ENCODE measurements at places on chromosomes 7 and 10. TPM values are rescaled to one million over a fixed set of nuclear protein-coding genes. Genes with fewer than 3 reads are reported as not detected.
A peak's percentile ranks its signal among the peaks of the same experiment; 100 is the strongest.

GRCh38 chr10:101397140-101397539, 43.2 kb downstream of the BTRC start:
- peak; percentile 46 for DNase-seq

- DNase-seq = no peak
Observed at GRCh38 chr10:78925800-78926319, 142.9 kb upstream of the ZMIZ1 start.

DNA sequence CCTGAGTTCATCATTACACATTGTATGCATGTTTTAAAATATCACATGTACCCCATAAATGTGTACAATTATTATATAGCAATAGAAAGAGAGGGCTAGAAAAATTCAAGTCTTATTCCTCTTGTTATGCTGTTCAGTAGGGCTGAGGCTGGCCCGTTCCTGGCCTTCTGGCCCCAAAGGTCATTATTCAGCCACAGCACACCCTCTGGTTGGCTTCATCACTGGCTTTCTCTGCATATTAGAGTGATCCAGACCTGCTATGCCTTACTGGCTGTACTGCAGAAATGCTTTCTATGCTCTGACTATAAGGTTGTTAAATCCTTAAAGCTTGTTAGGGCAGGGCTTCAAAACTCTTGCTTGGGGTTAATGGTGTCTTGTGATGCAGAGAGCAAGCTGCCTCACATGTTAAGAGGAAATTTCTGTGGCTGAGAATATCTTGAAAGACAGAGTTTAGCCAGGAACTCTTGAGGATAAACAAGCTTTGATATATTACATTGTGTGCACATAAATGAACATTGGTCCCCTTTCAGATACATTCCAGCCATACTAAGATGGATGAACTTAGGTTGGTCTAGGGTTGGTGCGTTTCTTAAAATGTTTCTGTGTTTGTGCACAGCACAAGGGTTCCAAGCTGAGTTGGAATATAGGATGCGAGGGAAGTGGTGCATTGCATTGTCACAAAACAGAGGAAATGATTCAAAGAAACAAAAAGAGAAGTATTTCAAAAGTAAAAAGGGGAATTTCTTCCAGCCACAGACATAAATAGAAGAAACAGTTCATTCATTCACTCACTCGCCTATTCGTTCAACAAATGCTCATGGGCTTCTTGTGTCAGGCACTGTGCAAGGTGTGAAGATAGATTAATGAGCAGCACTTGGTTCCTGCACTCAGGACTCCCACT, 61.6 kb upstream of the WDR11 start:
- DNase-seq = no peak

DNA sequence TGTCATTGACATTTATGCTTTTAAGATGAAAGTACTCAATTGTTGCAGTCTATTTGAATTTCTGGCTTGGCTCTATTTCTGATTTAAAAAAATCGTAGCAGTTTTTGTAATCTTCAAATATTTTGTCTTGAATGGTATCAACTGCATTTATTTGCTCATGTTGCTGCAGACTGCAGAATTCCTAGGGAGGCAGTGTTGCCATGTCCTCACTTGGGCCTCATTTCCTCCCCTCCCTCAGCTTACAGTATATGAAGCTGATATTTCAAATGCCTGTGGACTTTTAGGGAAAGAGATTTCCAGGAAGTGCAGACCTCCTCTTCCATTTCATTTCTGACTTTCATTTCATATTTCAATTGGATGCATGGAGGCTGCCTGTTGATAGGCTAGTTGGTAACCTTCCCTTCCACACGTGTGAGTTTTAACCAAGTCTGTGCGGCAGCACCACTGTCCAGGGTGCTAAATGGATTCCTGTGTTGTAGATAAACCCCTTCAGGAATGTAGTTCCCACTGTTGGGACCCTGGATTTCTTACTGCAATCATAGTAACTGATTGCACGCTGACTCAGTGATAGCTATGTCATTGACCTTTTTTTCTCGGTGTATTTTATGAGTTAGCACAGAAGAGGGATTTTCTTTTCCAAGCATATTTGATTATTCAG, 17.5 kb downstream of the VPS50 start:
- no peak for DNase-seq

The MPP7 gene
- 13.5 TPM for total RNA-seq

DNA sequence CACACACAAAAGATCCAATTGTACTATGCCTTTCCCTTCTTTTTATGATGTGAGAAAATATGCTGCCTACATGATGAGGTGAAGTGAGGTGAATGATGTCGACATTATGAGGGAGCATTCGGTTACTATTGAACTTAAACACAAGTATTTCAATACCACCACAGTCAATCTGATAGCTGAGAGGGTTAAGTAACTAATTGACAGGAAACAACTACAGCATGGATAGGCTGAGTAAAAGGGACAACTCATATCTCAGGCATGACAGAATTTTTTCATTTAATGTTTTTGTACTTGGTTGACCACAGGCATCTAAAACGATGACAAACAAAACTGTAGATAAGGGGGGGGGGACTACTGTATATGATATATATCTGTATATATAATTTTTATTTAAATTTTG, 488.9 kb downstream of the SH2D4B start:
- DNase-seq = no peak

DNA sequence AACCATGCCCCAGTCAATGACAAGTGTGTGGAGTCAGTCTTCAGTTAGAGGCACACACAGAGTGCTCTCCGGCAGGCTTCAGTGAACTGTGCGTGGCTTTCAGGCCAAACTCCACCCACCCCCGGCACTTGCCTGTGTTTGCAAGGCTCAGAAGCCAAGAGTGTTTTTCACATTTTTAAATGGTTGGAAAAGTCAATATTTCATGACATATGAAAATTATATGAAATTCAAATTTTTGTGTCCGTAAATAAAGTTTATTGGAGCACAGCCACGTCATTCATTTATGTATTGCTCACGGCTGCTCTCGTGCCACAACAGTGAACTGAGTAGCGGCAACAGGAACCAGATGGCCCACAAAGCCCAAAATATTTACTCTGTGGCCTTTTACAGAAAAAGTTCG, 104.7 kb downstream of the SFMBT2 start:
- no peak for DNase-seq

- peak; percentile 32 for DNase-seq
Observed at GRCh38 chr7:117012696-117013095, 59.4 kb downstream of the ST7 start.

DNA sequence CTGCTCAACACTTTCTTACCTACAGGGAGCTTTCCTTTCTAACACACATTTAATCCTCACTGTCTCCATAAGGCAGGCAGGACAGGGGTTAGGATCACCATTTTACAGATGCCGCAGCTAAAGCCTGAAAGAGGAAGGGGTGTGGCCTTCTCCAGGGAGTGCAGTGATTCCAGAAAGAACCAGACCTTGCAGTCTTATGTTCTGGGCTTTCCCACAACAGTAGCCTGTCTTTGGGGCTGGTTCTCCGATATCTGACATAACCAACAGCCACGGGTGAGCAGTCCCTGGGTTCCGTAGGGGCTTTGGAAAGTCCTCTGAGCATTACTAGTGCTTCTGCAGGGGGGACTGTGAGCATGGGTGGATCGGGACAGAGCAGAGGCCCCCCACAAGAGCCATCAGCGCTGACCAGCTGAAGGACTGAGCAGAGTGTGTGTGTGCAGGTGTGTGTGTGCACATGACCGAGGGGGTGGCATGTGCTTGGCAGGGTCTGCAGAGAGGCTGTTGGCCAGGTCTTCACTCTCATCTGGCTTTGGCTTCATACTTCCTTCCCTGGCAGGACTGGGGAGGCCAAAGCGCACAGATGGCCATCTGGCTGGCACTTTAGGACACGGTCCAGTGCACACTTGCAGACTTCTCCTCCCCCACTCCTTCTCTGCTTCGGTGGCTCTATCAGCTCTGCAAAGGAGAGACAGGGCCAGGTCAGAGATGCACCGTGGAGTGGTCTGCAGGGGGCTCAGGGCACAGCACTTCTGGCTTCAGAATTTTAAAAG, 400.3 kb downstream of the RPS24 start:
- DNase-seq = no peak

DNA sequence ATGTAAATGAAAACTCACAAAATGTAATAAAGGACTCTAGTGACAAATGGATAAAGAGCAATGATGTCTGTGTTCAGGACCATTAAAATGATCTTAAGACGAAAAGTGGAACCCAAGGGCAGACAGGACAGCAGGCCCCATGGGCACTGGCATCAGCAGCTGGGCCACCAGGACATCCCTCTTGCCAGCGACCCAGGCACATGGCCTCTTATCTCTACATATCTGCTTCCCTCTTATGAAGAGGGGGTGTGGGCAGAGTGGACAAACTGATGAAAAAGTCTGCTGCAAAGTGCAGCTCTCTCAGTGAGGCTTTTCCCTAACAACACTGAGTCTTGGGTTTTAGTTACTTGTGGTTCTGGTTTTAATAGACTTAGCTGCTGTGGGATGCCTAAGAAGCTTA, 44.8 kb upstream of the ANKRD1 start:
- no peak for DNase-seq

GRCh38 chr7:99557940-99558305, 519 bp upstream of the ZNF655 start:
- no peak for DNase-seq

The GPR26 gene
- not detected for total RNA-seq

The PIP gene
- not detected for total RNA-seq

The PVRIG gene
- 61.6 TPM for total RNA-seq

GRCh38 chr10:75987616-75988015, 556.2 kb downstream of the LRMDA start:
- no peak for DNase-seq

DNA sequence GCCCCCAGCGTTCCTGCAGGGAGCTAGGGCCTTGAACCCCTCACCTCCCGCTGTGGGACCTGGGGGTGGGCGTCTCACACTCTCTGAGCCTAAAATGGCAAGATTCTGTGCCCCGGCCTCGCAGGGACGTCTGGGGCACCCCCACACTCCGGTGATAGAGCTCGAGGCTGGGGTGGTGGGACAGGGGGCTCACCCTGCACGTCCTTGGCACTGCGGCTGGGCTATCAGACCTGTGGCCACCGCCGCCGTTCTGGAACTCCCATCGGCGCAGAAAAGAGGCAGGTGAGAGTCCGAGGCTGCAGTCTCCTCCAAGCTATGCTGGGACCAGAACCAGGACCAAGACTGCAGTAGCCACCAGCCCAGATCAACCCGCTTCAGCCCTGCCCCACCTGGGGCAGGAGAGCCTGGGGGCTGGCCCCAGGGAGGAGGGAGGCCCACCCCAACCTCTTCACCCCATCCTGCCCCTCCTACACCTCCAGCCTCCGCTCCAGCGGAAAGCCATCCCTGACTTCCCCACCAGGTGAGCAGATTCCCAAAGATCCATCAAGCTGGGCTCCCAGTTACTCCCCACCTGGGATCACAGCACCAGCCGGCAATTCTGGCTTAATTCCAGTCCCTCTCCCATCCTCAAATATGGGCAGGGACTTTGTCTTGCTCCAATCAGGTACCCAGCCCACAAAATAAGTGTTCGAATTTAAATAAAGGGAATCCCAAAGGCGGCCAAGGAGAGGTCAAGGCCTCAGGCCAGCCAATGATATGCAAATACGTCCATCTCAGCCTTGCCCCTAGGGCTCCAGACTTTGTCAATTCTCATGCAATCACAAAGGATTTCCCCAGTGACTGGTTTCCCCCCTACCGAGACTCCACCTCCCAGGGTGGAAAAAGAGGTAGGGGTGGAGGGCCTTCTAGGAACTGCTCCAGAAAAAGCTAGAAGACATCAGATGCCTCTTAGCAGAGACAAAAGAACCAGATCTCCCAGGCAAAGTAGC, 16.4 kb downstream of the TNRC18 start:
- no peak for DNase-seq

DNA sequence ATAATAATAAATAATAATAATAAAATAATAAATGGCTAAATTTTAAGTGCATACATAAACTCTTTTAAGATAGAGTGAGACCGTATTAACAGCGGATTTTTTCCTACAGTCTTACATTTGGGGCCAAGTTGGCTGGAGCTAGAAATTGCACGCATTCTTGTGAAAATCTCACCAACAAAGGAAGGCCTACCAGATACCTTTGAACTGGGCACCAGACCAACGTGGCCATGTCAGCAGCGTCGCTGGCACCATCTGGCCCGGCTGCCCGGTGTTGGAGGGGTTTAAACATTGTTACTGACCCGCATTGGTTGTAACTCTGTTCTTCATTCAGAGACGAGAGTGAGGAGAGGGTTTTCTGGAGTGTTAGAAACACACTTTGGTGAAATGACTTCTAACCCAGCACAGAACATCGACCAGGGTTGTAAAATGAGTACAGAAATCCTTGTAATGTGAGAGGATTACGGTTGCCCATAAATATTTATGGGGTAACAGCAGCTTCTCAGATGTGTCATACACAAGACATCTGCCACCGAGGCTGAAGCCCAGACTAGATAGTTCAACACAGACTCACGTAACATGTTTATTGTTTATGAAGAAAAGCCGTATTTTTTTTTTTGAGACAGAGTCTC, 34.6 kb upstream of the UNCX start:
- no peak for DNase-seq

DNA sequence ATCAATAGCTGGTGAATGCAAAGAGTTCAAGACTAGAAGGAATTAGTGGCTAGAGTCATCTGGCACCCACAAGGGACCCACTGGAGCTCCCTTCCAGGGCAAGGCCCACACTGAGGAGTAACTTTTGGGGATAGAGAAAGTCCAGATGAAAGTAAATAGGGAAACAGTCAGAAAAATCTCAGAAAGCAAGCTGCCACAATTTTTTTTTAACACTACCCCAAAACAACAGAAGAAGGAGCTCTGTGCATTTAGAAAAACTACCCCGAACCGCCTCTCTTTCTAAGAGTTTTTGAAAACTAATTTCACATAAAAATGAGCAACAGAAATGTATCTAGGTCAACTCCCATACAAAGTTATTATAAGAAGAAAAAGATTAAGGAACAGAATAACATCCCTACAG, 42.2 kb downstream of the AOAH start:
- DNase-seq = no peak

- DNase-seq = no peak
Observed at GRCh38 chr7:141584935-141585334, 33.7 kb downstream of the AGK start.

- DNase-seq = no peak
Observed at GRCh38 chr7:85823396-85824080, 636.7 kb upstream of the SEMA3D start.

The EEF1AKMT2 gene
- total RNA-seq = 25.5 TPM

DNA sequence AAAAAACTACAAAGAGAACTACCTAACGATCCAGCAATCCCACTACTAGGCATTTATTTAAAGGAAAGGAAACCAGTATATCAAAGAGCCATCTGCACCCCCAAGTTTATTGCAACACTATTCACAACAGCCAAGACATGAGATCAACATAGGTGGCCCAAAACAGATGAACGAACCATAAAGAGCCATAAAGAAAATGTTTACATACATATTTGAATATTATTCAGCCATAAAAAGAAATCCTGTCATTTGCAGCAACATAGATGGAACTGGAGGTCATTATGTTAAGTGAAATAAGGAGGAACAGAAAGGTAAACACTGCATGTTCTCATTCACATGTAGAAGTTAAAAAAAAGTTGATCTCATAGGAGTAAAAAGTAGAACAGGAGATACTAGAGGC, 15.6 kb upstream of the SLC26A3 start:
- DNase-seq = no peak

The KAZALD1 gene
- 0.18 TPM for total RNA-seq

DNA sequence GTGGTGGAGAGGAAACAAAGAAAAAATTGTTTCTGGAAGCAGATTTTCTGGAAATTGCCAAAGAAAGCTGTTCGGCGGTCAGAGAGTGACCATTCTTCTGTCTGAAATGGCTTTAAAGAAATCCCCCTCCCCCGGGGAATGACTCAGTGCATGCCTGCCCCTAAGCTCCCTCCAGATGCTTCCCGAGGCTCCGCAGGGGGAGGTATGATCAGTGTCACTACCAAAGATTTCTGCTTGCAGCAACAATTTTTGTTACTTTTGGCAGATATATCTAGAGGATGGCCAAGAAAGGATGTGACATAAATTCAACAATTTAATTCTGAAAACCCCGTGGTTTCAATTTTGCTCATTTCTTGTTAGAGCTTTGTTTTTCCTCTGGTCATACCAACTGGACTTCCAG, 163.9 kb downstream of the JCAD start:
- DNase-seq = no peak
